ENCODE measurements at places on chromosomes 2 and 18.

GRCh38 chr2:81981585-81981984 is 1677.0 kb upstream of the LRRTM1 start:
- DNase-seq = no peak

DNA sequence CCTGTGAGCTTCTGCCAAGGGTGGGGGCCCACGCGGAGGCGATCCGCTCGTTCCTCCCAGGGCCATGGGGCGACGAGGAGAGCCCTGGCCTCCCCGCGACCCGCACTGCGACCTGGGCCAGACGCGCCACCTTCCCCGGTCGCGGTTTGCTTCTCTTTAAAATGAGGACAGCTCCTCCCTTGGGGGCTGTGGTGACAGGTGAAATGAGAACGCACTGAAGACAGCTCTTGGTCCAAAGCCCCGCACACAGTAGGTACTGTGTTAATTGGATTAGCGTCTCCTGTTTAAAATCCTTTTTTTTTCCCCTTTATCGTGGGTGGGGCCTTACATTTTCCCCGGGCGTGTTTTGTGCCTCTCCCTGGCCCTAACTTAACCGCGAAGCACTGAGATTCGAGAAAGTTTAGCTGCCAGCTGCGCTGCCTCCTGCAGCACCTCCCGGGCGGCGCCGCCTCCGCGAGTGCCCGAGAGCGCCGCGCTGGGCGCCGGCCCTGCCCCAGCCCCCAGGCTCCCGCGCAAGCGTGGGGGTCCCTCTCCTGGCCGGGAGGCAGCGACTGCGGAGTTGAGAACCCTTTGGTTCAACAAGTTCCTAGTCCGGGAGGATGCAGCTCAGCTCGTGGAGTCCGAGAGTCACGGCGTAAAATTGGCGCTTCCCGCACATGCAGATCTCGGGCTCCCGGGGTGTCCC is 1.1 kb downstream of the HPCAL1 start:
- no peak for DNase-seq

GRCh38 chr2:164779383-164780057 is 62.1 kb downstream of the COBLL1 start:
- DNase-seq = no peak

GRCh38 chr18:76456018-76456750 is 38.9 kb downstream of the ZNF516 start:
- no peak for DNase-seq

DNA sequence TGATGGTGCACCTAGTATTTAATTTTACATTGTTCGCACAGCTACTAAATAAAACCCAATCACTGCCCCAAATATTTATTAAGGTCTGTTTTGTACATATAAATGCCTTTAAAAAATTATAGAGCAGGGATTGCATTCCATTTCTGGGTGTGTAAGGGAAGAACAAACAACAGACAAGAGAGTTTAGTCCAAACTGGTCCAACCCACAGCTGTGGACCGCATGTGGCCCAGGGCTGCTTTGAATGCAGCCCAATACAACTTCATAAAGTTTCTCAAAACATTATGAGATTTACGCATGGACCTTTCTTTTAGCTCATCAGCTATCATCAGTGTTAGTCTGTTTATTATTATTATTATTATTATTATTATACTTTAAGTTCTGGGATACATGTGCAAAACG is 114.8 kb upstream of the LRATD1 start:
- no peak for DNase-seq

- no peak for DNase-seq
These were observed 43.8 kb downstream of the LTBP1 start for GRCh38 chr2:32990556-32990955.

DNA sequence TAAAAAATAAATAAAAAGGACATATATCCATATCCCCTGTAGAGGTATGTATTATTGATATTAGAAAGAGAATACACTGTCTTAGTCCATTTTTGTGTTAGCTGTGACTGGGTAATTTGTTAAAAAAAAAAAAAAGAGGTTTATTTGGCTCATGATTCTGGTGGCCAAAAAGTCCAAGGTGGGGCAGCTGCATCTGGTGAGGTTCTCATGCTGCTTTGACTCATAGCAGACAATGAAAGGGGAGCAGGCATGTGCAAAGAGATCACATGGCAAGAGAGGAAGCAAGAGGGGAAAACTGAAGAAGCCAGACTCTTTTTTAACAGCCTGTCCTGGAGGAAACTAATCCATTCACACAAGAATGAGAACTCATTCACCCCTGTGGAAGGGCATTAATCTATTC is 101.6 kb upstream of the MAP4K3 start:
- DNase-seq = no peak

DNA sequence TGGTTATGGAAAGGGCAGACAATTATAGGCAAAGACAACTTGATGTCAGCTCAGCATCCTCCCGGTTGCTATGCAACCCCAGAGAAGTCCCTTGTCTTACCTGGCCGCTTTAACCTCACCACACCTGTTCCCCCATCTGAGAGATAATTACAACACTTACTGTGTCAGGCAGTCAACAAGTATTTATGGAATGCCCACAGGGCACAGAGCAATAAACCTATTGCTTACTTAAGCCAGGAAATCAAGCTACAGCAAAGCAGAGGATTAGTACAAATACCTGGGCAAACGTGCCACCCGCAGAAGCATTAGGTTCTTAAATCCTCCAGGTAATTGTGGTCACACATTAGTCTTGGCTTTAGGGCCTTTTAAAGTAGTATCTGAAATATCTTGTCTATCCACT is 320.4 kb upstream of the REV1 start:
- no peak for DNase-seq

- no peak for DNase-seq
These were observed 34.0 kb downstream of the EML6 start for GRCh38 chr2:54757500-54757899.

DNA sequence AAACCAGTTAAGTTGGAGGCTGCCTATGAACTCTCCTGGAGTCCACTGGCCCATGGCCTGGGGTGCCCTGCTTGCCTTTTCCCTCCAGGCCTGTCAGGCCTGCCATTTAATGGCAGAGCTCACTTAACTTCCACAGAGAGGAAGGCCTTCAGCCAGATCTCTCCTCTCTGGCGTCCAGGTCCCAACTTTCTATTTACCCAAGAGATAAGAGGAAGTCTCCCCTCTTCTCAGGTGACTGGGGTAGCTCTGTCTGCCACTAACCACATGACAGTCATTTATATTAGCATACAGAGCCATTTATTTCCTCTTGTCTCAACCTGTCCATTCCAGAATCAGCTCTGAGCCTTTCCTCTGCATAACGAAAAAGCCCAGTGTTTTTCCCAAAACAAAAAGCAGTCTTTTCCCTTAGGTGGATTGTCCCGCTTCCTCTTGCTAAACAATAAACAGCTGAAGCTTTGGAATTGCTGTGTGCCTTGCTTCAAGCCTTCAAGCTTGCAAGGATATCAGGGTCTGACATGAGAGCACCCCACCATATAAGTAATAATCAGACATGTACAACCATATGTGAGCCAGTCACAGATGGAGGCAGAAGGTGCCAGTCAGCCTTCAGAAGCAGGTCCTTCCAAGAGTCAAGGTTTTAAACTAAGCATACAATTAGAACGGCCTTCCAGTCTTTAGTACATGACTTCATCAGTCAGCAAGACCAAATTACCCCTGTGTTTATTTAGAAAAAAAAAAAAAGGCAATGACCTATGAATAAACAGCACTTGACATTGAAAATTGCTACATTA is 71.2 kb upstream of the STPG4 start:
- no peak for DNase-seq

All from A549 (cell line).